Stimulated activated CD8-positive, alpha-beta memory T cell treated with anti-CD3 and anti-CD28 coated beads, Interleukin-4, amount 100 ng/mL, for 4 hours (primary cell): ENCODE measurements at places on chromosomes 11 and 22.

DNA sequence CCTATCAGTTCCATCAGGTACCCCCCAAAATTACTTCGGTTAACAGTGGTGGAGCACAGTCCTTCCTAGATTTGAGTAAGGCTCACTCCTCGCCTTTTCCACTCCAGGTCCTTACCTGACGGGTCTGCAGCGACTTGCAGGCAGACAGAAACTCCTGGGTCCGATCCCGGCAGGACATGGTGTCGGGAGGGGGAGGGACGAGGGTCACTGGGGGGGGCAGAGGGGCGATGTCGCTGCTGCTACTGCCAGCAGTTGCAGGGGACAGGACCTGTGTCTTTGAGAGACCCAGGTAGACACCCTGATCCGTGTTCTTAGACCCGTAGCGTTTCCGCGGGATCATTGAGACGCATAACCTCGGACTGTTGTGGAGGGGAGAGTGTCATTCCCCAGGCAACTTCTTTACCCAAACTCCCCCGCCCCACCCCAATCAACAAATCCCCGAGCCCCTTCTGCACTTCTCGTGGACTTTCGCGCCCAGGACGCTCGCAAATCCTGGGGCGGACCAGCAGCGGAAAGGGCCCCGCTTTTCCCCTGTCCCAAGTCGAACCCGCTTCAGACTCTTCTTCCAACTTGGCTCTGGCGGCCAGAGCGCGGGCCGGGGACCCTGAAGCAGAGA lies 839 bp downstream of the STX5 start:
- no peak for DNase-seq

GRCh38 chr11:132122735-132123134 lies 752.3 kb downstream of the NTM start:
- DNase-seq: no peak

GRCh38 chr11:48062649-48063048 lies 82.3 kb downstream of the PTPRJ start:
- no peak for DNase-seq

DNA sequence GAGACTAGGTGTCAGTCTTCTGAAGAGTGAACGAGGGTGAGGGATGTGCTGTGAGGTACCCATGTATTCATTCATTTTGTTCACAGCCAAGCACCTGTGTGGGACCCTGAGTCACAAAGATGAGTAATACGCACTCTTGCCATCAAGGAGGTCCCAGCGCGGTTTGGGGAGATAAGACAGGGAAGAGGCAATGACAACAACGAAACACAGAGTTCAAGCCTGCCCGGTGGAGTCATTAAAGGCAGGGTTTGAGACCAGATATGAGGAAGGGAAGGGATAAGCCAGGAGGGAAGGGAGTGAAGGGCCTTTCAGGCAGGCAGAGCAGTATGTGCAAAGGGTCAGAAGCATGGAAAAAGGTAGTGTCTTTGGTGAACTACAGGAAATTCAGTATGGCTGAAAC lies 4.6 kb downstream of the DCHS1 start:
- DNase-seq: no peak

- DNase-seq: no peak
These were observed at the start of gene OR2AG2 for GRCh38 chr11:6771926-6772893. OR2AG2 (minus strand) TSS chr11:6771976; CDS start chr11:6768957, 3,019 bp downstream.

GRCh38 chr11:105236664-105237063 lies 97.1 kb upstream of the CARD18 start:
- DNase-seq: no peak

DNA sequence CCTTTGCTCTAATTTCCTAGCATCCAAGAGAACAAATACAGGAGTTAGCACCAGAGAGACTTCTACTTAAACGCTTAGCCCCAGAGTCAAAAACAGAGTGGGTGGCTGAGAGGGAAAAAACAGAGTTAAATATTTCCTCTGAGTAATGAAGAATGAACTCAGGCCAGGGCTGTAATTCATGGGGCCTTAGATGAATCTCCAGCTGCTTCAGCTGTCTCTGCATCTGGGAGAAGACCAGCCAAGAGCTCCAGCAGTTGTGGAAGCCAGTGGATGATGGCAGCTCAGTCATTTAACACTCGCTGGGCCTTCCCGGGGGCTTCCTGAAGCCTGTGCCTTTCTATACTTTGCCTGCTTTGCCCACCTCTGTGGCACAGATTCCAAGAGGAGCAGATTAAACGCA lies 5.7 kb upstream of the ADAMTS15 start:
- no peak for DNase-seq

GRCh38 chr22:47168900-47169800 lies 406.7 kb downstream of the TBC1D22A start:
- no peak for DNase-seq

GRCh38 chr22:44597616-44598015 lies 99.6 kb upstream of the RTL6 start:
- DNase-seq: no peak

DNA sequence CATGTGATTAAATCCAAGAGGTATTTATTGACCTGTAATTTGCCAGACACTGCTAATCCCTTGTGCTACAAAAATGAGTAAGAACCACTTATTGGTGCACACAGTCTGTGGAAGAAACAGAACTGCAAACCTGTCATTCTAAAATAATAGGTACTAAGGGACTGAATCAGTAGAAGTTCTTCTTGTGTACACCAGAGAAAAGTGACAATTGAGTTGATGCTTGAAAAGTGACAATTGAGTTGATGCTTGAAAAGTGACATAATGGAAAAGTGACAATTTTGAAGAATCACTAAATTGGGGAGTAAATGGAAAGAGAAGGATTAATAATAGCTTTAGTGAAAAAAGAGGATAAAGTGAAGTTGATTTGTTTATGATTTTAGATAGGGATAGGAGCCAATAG lies 56.4 kb downstream of the DKK3 start:
- DNase-seq: no peak

GRCh38 chr11:64388894-64389293 lies 29.9 kb downstream of the RPS6KA4 start:
- DNase-seq: no peak

- DNase-seq: no peak
These were observed 1.0 kb upstream of the PLEKHB1 start for GRCh38 chr11:73645121-73645969.

GRCh38 chr11:64804346-64805210 lies 1.6 kb upstream of the MAP4K2 start:
- DNase-seq: no peak

DNA sequence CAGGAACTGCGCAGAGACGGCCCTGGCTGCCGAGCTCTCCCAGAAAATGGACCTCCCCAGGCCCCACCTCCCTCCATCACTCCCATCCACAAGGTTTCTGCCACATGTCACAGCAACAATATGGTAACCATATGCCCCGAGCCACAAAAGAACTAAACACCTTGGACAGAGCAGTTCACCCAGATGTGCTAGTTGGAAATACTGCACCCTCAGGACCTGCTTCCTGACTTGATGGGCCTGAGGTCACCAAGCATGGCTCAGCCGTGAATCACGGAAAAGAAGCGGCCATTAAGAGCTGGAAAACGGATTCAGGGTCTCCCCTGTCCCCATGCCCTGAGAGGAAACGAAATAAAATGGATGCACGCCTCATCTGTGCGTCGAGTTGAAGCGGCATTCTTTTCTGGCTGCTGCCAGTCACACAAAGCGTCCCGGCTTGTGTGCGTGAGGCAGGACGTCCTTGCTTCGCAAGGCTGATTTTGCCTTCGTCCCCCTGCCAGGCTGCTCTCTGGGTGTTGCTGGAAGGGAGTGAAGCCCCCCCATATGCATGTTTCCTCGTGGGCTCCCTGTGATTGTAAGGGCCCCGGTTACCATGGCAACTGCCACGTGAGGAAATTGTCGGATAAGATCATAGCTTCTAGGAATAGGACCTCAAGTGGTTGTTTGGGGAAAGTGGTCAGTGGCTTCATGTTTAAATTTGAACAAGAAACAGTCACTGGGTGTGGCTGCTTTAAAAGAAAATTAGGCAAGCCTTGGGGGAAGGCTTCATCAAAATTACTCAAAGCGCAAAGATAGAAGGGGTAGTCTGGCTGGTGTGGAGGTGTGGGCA lies 51.7 kb downstream of the FLI1 start:
- no peak for DNase-seq

GRCh38 chr22:24992946-24993345 lies 40.4 kb downstream of the KIAA1671 start:
- no peak for DNase-seq

DNA sequence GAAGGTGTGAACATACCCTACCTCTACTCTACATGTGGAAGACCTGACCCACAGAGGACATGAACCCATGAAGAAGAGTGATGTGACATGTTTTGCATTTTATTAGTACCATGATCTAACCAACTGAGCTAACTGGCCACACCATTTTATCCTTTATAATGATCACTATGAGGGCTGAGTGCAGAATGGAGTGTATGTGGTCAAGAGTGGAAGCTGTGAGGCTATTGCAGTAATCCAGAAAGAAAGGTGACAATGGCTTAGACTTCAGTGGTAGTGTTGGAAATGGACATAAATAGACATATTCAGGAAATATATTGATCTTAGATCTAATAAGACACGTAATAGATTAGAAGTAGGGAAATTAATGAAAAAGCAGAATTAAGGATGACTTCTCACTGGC lies 3.8 kb downstream of the SRSF8 start:
- no peak for DNase-seq

GRCh38 chr11:111047374-111047773 lies 198.2 kb upstream of the POU2AF2 start:
- DNase-seq: no peak
